CD4-positive, alpha-beta T cell (primary cell): ENCODE measurements at places on chromosomes 4 and X. TPM values are rescaled to one million over a fixed set of nuclear protein-coding genes. Genes with fewer than 3 reads are reported as not detected.

Gene POU3F4
- total RNA-seq: not detected

Gene SOD3
- not detected for total RNA-seq

Gene SAGE1
- not detected for total RNA-seq

Gene ZNF630
- total RNA-seq: 1.2 TPM

Gene MAGEA2
- not detected for total RNA-seq

Gene CLDN34
- not detected for total RNA-seq

Gene RTL9
- total RNA-seq: not detected

Gene REELD1
- total RNA-seq: 1.7 TPM

DNA sequence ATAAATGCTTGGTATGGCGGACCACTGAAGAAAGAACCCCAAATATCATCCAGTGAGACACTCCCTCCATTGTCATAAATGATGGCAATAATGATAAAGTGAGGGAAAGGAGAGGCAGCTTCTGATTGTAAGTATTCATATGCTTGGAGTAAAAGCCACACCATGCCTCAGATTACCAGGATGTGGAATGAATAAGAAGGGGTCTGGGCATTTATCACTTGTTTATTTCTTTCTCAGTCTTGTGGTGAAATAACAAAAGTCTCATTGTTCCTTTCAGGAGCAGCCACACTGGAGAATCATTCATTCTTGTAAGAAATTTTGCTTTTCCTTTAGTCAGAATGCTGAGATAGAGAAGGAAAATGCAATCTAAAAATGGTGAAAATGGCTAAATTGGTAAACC, 21.7 kb downstream of the F8 start:
- no peak for DNase-seq

DNA sequence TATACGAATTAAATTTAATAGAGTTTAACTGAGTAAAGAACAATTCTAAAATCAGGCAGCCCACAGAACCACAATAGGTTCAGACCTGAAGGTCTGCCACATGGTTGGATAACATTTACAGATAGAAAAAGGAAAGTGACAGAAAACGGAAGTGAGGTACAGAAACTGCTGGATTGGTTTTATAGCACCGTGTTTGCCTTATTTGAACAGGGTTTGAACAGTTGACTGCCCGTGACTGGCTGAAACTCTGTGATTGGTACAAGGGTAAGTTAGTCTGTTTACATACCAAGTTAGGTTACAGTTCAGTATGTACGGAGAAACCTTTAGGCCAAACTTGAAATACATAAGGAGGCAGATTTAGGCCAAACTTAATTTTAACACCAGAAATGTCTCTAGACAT, 64.1 kb upstream of the ATXN3L start:
- no peak for DNase-seq

DNA sequence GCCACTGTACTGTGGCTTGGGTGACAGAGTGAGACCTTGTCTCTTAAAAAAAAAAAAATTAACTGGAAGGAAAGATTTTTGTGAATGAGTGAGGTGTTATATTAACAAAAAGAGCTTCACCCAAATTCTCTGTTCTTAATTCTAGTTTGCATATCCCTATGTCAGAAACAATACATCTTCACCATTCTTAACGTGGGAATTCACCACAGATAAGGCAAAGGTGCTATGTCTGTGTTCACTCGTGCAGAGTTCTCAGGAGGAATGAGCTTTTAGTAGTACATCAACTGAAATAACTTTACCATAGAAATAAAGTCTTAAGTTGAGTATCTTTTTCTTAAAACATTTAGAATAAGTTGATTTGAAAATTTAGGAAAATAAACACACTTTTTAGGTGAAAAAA, 135.1 kb downstream of the RAPGEF2 start:
- no peak for DNase-seq

DNA sequence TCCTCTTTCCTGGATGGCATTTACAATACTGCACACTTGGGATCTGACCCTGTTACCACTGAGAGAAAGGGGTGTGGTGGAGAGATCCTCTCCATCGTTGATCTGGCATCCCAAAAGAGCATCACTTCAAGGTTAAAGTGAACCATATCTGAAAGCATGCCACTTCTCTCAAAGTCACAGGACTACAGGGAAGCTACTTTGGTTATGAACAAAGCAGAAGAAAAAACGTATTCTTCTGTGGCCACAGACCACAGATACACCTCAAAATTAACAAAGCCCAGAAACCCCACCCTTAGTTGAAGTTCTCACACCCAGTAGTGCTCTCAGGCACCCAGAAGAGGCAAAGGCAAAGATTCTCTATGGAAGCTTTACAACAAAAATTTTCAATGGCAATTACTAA, 108.3 kb downstream of the JADE1 start:
- DNase-seq: no peak

DNA sequence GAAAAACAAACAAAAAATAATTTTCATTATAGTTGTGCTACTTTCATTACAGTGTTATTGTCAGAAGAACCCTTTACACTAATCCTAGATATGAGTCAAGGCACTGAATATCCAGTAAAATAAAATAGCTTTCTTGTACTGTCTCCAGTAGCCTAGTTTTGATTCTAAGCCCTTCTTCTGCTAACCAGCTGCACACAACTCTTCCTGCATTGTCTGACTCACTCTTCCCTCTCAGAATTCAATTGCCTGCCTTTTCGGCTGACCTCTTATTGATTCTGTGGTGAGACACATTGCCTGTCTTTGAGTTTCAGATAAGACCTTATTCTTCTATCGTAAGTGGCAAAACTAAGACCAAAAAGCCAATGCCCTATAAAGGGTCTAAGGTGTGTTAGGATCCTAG, 26.7 kb upstream of the PCDH18 start:
- DNase-seq: no peak

DNA sequence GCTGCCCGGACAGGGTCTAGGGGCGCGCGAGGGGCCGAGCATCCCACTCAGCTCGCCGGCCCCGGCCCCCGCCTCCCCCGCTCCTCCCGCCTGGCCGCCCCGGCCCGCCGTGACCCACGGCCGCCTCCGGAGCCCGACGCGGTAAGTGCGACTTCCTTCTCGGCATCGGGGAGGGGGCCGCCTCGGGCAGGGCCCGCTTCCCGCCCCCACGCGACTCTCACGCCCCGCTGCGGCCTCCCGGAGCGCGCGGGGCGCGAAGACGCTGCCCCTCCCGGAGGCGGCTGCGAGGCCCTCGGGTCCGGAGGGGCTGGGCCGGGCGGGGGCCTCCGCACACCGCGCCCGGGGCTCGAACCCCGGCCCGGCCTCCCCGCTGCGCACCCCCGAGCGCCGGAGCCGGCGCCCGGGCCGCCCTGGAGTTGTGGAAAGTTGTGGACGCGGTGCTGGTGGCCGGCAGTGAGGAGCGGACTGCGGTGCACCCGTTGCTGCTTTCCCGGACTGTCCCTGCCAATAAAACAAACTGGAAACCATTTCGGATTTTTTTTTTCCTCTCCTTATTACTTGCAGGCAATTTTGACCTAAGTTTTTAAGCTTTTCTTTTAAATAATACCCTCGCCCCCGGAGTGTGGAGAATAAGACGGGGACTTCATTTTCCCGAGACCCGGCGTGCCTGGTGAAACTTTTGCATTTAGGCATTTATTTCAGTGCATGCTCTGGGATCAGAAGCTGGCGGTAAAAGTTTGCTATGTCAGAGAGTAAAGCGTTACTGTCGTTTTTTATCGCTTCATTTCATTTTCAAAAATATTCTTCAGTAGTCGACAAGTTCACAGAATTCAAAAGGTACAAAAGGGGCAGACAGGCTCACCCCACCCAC, 13.0 kb upstream of the TMEM156 start:
- peak; percentile 50 for DNase-seq

- DNase-seq: no peak
These were observed 43.1 kb upstream of the LSM6 start for GRCh38 chr4:146132445-146132844.

GRCh38 chr4:169823685-169824084, 65.9 kb upstream of the HPF1 start:
- no peak for DNase-seq

DNA sequence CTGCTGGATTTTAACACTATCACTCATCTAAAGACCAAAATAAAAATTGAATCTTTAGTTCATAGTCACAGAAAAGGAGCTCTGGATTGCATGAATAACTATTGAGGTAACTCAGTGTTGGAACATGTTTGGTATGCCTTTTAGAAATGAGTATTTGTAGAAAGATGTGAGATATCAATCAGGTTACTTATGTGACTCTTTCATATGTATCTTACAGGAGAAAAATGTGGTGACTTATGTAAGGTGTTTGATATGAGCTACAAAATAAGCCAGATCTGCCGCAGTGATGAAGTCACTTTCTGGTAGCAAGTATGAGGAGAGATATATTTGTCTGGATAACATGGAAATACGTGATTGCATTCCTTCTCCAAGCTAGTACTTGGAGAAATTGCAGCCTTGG, 1653.3 kb upstream of the PCDH7 start:
- DNase-seq: no peak

DNA sequence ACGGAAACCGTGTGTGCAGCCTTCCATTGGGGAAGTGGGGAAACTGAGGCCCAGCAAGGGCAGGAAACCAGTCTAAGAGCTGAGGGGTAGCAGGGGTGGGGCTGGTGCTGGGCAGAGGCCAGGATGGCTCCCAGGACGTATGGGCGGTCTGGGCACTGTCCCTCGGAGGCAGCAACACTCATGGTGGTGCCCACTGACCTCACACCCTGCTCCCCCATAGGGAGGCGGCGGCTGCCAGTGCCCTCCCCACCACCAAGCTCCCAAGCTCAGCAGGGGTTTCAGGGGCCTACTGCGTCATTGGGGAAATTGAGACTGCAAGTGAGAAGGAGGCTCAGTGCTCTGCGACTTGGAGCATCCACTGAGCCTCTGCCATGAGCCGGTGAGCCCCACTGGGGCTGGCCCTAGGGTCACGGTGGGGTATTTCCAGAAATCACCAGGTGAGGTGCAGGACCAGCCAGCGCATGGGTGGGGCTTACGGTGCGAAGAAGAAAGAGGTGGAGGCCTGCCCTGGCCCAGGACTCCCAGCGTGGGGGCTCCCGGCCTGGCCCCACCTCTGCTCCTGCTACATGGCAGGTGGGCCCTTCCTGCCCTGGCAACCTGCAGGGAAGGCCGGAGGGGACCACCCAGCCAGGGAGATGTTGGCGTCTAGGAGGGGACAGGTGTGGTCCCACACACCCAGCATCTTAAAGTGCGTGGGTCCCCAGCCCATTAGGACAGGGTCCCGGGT, 915 bp downstream of the MSANTD1 start:
- no peak for DNase-seq

GRCh38 chr4:175891851-175892250, 79.8 kb upstream of the GPM6A start:
- DNase-seq: no peak

DNA sequence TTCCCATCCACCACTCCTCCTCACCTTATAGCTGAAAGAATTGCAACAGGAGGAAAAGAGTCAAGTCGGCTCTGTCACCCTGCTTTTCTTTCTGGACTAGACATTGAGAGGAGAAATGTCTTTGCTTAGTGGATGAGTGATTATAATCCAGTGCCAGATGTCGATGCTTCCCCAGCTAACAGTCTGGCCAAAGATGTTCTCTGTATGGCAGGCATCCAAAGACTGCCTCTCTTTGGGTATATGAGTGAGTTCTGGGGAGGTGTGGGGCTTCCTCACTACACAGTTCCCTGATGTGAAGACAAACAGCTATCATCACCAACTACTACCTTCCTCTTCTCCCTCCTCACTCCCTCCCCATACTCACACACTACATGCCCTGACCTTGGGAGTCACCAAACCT, 90.9 kb downstream of the COMMD8 start:
- DNase-seq: no peak

GRCh38 chr4:10020106-10020505, 1.2 kb downstream of the SLC2A9 start:
- no peak for DNase-seq

GRCh38 chrX:47850901-47851300, 14.2 kb downstream of the ZNF81 start:
- no peak for DNase-seq

DNA sequence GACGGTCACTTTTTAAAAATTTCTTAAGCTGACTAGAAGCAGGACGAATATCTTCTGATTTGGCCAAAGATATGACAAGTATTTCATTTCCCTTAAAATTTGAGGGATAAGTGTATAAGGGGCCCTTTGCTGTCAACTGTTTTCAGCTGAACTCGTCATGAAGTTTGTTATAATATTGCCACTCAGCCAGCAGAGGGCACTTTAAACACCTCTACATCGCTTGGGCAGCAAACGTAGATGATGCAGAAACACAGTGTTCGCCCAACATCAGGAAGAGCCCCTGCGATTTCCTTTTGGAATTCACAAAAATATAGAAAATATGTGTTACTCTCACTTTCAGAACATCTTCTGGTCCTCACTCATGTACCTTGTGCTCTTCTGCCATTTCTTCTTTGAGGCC, 435.7 kb upstream of the FMR1 start:
- no peak for DNase-seq

DNA sequence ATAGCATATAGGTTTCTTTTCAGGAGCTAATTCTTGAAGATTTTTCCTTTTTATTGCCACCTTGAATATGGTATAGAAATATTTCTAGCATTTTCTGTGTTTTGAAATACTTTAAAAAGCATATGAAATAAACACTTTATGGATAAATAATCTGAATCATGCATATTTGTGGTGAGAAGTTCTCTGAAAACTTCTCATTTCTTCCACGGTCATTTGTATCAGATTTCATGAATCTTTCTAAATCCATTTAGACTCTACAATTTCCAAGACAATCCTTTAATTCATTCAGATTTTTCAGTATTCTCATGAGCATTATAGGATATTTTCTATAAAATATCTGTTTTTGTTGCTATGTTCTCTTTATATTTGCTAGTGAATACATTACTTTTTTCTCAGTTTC, 16.2 kb upstream of the CA5B start:
- DNase-seq: no peak

DNA sequence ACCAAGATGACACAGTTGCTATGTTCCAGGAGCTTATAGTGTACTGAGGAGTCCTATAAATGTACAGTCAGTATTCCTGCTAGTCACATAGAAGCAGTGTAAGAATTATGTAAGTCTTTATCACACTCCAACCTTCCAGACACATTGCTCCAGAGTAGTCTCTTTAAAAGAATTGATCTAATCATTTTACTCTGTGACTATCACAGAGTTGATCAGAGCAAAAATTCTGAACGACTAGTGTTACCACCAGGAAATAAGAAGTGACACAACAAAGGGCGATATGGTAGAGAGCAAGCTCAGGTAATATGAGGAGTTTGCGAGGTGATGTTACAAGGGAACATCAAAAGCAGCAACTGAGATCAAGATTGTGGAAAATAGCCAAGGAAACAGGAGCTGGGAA, 9.0 kb upstream of the HPF1 start:
- no peak for DNase-seq
